Occipital lobe (tissue), 3 donors: ENCODE measurements at places on chromosomes 6 and 20. TPM values are rescaled to one million over a fixed set of nuclear protein-coding genes. Genes with fewer than 3 reads are reported as not detected.

The BMP5 gene
- total RNA-seq = 4.4 TPM

The TPBG gene
- 2.2 TPM for total RNA-seq

The CRYBG1 gene
- 0.31 TPM for total RNA-seq

The C20orf141 gene
- not detected for total RNA-seq

The FAM162B gene
- 2.8 TPM for total RNA-seq

The ABHD16B gene
- not detected for total RNA-seq

The GJA10 gene
- total RNA-seq = not detected

GRCh38 chr20:46111028-46111835 lies 6.9 kb upstream of the CD40 start:
- DNase-seq = no peak

GRCh38 chr20:38818113-38819065 lies 12.9 kb downstream of the PPP1R16B start:
- DNase-seq = no peak

DNA sequence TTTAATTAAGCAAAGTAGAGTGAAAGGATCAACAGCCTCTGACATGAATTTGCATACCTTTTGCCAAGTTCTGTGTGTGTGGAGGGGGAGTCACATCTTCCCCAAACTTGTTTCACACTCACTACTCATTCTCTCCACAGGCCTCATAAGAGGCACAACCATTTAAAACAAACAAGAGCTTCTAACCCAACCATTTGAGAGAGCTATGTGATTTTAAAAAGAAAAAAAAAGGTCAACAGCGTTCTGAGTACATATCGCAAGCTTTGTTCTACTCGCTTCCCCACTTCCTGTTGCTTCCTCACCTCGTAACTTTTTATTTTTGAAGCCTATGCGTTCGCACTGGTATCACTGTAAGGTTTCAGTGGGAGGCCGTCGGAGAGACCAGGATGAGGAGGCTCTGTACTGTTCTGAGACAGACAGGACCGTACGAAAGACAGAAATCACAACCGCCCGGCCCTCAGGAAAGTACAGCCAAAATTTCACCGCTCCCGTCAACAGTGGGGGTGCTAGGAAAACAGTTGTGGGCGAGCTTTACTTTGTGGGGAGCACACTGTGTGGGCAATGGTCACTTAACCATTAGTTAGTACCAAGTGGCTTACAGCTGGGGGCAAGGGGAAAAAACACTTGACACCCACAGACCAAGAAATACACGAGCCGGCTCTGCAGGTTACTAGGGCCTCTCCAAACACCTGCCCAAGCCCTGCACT lies 61.3 kb downstream of the TRERF1 start:
- DNase-seq = no peak

- DNase-seq = peak; percentile 24
Measured at GRCh38 chr20:45311589-45312211, 3.6 kb upstream of the MATN4 start.

DNA sequence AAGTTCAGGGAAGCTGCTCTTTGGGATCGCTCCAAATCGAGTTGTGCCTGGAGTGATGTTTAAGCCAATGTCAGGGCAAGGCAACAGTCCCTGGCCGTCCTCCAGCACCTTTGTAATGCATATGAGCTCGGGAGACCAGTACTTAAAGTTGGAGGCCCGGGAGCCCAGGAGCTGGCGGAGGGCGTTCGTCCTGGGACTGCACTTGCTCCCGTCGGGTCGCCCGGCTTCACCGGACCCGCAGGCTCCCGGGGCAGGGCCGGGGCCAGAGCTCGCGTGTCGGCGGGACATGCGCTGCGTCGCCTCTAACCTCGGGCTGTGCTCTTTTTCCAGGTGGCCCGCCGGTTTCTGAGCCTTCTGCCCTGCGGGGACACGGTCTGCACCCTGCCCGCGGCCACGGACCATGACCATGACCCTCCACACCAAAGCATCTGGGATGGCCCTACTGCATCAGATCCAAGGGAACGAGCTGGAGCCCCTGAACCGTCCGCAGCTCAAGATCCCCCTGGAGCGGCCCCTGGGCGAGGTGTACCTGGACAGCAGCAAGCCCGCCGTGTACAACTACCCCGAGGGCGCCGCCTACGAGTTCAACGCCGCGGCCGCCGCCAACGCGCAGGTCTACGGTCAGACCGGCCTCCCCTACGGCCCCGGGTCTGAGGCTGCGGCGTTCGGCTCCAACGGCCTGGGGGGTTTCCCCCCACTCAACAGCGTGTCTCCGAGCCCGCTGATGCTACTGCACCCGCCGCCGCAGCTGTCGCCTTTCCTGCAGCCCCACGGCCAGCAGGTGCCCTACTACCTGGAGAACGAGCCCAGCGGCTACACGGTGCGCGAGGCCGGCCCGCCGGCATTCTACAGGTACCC lies at the start of gene ESR1:
Gene ESR1, plus strand, starts transcription at position 170 of the 858 bp plus-strand sequence. Its CDS starts 231 bp downstream, at position 401.
- no peak for DNase-seq

GRCh38 chr6:52389264-52389625 lies 27.3 kb downstream of the PAQR8 start:
- no peak for DNase-seq

DNA sequence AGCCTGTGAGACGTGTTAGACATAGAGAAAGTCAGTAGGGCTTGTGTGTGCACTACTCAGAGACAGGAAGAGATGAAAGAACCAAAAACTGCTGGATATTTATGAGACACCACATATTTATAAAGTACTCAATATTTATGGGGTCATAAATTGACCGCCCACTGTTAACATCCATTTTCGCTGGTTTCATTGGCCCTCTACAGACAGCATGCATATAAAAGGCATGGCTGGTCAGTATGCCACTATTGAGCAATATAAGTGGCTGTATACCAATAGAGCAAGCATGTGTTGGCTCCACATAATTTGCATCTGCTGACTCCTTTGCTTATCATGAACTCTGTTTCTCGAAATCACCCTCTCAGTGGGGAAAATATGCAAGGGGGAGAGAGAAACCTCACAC lies 110.3 kb upstream of the BTN3A2 start:
- no peak for DNase-seq

DNA sequence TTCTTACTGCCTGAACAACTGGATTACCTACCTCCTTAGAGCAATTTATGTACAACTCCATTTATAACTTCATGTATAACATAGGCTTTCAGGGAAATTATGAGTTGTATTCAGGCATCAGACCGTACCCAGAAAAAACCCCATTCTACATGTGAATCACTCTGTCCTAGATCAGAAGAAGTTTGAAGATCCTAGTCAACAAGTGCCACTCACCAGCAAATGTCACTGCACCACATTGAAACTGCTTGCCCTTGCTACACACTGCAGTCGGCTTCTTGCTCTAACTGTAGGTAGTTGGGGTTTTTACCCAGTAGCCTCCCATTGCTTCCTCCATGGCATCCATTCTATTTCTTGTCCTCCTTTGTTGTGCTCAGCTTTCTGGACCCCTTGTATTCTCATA lies 132.4 kb downstream of the DNAH8 start:
- DNase-seq = no peak

DNA sequence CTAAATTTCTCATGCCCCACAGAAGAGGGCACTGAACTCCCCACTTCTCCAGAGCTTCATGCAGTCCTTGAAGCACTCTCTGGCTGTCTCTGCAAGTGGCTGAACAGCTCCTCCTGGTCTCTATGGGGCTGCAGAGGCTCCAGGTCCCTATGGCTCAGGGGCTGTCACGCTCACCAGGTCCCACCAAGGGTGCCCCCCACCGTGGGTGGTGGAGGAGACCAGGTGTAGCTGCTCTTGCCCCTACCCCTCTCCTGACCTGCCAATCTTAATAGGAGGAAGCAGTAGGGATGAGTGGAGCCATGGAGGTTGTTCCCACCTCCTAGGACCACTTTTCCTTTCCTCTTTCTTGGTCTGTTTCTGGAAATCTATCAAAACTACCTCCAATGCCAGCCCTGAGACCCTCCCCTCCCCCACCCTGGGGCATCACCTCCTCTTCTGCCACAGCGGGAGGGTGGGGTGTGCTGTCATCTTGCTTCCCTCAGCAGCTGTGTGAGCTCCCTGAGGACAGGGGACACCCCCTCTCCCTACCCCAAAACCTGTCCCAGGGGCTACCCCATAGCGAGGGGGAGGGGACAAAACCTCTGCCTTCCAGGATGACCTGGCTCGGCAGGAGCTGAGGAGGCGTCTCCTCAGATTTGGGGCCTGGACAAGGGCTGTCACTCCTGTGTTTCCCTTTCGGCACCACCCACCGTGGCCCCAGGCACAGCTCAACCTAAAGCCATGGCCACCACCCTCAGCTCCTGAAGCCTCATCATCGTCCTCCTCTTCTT lies 12.0 kb upstream of the RAET1E start:
- no peak for DNase-seq

DNA sequence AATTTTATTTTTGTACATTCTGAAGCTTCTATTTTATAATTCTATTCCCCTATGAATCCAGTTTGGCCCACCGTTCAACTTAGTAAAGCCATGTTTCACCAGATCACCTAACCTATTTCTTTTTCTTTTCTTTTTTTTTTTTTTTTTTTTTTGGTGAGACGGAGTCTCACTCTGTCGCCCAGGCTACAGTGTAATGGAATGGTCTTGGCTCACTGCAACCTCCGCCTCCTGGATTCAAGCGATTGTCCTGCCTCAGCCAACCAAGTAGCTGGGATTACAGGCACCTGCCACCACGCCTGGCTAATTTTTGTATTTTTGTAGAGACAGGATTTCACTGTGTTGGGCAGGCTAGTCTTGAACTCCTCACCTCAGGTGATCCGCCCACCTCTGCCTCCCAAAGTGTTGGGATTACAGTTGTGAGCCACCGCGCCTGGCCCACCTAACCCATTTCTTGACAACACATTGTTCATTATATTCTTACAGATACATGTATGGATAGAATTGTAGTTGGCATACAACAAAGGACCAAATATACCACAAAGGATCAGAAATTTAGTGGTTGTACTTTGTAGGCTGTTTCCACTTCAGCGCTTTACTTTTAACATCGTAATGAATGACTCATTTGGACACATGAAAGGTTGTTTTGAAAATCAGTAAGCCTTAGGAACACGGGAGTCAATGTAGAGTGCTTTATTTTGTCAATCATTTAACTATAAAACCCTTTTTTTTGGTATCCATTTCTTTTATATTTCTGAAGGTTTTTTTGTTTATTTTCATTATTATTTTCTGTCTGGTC lies 63.2 kb downstream of the GJA1 start:
- no peak for DNase-seq

- DNase-seq = no peak
Measured at GRCh38 chr6:24827970-24828369, 29.3 kb upstream of the ARMH2 start.

DNA sequence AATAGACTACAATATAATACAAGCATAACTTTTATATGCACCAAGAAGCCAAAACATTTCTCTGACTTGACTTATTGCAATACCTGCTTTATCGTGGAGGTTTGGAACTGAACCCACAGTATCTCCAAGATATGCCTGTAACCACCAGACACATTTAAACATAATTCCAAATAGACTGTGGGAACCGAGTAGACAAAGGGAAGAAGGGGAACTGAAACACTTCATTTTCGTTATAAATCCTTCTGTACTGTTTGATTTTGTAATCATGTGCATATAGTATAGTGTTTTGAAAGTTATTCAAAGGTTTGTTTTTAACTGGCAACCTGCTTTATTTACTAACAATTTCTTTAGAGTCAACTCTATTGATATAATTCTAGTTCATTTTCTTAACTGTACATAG lies 154.9 kb upstream of the BEND6 start:
- DNase-seq = no peak

GRCh38 chr20:46995561-46996142 lies 101.0 kb downstream of the EYA2 start:
- DNase-seq = no peak

- no peak for DNase-seq
Measured at GRCh38 chr6:136020691-136021090, 169.2 kb downstream of the PDE7B start.

DNA sequence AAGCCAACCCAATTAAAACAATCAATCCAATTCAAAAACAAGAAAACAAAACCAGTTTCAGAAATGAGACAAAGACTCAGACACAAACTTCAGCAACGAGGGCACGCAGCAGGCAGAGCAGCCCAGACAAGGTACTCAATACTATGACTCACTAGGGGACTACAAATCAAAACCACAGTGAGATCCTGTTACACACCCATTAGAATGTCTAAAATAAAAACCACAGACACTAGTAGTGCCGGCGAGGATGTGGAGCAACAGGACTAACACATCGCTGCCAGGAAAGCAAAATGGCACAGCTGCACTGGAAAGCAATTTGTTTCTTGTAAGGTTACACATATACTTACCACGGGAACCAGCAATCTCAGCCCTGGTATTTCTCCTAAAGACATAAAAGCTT lies 28.4 kb upstream of the MAS1L start:
- no peak for DNase-seq

DNA sequence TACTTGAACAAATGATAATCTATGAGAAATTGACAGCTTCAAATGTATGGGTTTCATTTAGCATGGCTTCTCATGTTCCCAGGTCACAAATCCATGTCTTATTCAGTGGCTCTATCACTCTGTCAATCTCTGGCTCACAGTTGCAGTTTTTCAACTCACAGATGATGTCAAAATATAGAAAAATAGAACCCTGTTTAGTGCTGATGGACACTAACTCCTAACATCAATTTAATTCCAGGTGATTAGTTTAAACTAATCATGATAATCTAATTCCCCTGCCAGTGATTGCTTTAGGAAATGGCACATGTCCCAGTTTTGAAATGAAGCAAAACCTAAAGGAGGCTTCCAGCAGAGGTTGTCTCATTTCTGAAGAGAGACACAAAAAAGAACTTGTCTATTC lies 13.0 kb downstream of the KHDC1 start:
- DNase-seq = no peak

DNA sequence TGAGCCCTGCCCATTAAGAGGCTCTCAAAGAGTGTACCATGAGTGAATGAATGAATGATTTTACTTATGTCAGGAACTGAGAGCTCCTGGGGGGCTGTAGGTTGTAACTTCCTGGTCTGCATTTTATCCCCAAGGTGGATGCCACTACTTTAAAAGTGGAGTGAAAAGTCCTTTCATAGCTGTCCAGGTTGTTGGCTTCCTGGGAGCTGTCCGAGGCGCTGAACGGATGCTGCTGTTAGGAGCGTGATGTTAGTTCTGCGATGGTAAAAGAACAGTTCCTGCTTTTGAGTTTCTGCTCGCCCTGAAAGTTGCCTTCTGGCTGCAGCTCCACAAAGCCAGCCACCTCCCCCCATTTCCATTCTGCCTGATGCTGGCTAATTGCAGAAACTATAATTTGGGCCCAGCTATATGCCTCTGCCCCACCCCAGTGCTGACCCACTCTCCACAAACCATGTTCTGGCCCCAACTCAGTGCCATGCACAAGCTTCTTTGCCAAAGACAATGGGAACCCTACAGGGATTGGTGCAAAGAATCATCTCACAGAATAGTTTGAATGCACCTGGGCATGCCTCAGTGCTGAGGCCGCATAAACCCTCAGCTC lies 330.9 kb upstream of the CDH4 start:
- no peak for DNase-seq
